ENCODE measurements at places on chromosomes 3 and 15. TPM values are rescaled to one million over a fixed set of nuclear protein-coding genes. Genes with fewer than 3 reads are reported as not detected.
A peak's percentile ranks its signal among the peaks of the same experiment; 100 is the strongest.

- no peak overlapping the region for H3K27ac ChIP-seq
- no peaks in the 10 kb centered on the region for H3K36me3 ChIP-seq
- no peak for DNase-seq
- H3K27me3 ChIP-seq = no peaks in the 10 kb centered on the region
- H3K4me3 ChIP-seq = no peak overlapping the region
These were observed 36.2 kb upstream of the COL8A1 start for GRCh38 chr3:99602183-99602582.

GRCh38 chr3:111763001-111763471, 96.0 kb upstream of the PHLDB2 start:
- H3K4me3 ChIP-seq = no peak overlapping the region
- DNase-seq = no peak
- no peaks in the 10 kb centered on the region for H3K27me3 ChIP-seq

GRCh38 chr3:150545419-150546225, 674 bp downstream of the SERP1 start:
- DNase-seq = peak; percentile 56
- peaks cover 55% of the 10 kb centered on the region for H3K4me1 ChIP-seq
- H3K27ac ChIP-seq = peak overlapping the region; percentile 92
- peak overlapping the region; percentile 94 for H3K4me3 ChIP-seq

- peak overlapping the region; percentile 19 for H3K4me3 ChIP-seq
- H3K36me3 ChIP-seq = peaks cover 72% of the 10 kb centered on the region
- peak overlapping the region; percentile 71 for H3K27ac ChIP-seq
- no peaks in the 10 kb centered on the region for H3K27me3 ChIP-seq
- peaks cover 73% of the 10 kb centered on the region for H3K4me1 ChIP-seq
These were observed 18.3 kb downstream of the RAB11A start for GRCh38 chr15:65887565-65887964.

- no peak overlapping the region for H3K27ac ChIP-seq
- H3K4me1 ChIP-seq = peaks cover 14% of the 10 kb centered on the region
- H3K4me3 ChIP-seq = no peak overlapping the region
- DNase-seq = no peak
- no peaks in the 10 kb centered on the region for H3K36me3 ChIP-seq
- no peaks in the 10 kb centered on the region for H3K27me3 ChIP-seq
These were observed 112.7 kb downstream of the SLCO3A1 start for GRCh38 chr15:91966194-91966552.

DNA sequence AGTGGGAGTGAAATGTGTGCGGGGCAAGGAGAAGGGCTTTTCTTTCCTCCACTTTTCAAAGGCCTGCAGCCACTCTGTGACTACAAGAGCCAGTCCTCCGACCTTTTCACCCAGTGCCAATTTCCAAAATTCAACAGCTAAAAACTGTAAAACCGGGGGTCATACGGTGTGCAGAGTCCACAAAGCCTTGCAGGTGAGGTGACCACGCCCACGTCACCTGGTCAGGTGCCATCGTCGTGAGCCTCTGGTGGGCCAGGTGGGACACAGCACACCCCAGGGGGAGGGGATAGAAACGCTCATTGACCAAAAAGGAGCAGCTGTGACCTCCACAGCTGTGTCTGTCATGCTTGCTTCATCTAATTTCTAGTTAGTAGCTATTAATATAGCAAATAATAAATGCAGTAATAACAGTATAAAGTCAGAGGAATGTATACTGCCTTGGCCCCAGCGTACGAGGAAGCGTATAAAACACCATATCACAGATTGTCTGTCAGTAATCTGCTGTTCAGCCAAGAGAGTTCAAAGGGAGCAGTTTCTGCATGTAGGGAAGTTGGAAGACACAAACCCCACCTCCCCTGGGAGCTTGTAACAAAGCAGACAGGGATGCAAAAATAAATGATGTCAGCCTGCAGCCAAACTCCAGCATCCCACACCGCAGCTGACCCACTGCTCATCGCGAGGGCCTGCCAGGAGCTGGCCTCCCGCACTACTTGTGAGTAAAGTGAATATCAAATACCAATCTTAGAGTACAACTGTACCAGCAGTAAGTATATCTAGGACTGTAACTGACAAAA, 86.7 kb downstream of the VGLL4 start:
- no peaks in the 10 kb centered on the region for H3K27me3 ChIP-seq
- H3K4me3 ChIP-seq = no peak overlapping the region
- DNase-seq = no peak
- peaks cover 36% of the 10 kb centered on the region for H3K36me3 ChIP-seq

GRCh38 chr3:120040813-120041377, 53.4 kb downstream of the GSK3B start:
- H3K36me3 ChIP-seq = peaks cover 82% of the 10 kb centered on the region
- H3K4me1 ChIP-seq = peaks cover 12% of the 10 kb centered on the region
- H3K4me3 ChIP-seq = no peak overlapping the region
- H3K27me3 ChIP-seq = no peaks in the 10 kb centered on the region
- no peak overlapping the region for H3K27ac ChIP-seq

- H3K27ac ChIP-seq = no peak overlapping the region
- no peak for DNase-seq
- no peaks in the 10 kb centered on the region for H3K27me3 ChIP-seq
- H3K4me1 ChIP-seq = no peaks in the 10 kb centered on the region
These were observed 289.6 kb downstream of the EFHB start for GRCh38 chr3:19644405-19644804.

- H3K27ac ChIP-seq = no peak within 1 kb of the TSS
- peaks cover 4% of the 10 kb centered on the region for H3K4me1 ChIP-seq
- peaks cover 16% of the 10 kb centered on the region for H3K27me3 ChIP-seq
- H3K36me3 ChIP-seq = peaks cover 3% of the 10 kb centered on the region
These were observed at the start of gene GCNT3 for GRCh38 chr15:59611276-59612260. TSS of gene GCNT3 (plus strand) at chr15:59611783. CDS start at chr15:59618239, 6,456 bp downstream.

DNA sequence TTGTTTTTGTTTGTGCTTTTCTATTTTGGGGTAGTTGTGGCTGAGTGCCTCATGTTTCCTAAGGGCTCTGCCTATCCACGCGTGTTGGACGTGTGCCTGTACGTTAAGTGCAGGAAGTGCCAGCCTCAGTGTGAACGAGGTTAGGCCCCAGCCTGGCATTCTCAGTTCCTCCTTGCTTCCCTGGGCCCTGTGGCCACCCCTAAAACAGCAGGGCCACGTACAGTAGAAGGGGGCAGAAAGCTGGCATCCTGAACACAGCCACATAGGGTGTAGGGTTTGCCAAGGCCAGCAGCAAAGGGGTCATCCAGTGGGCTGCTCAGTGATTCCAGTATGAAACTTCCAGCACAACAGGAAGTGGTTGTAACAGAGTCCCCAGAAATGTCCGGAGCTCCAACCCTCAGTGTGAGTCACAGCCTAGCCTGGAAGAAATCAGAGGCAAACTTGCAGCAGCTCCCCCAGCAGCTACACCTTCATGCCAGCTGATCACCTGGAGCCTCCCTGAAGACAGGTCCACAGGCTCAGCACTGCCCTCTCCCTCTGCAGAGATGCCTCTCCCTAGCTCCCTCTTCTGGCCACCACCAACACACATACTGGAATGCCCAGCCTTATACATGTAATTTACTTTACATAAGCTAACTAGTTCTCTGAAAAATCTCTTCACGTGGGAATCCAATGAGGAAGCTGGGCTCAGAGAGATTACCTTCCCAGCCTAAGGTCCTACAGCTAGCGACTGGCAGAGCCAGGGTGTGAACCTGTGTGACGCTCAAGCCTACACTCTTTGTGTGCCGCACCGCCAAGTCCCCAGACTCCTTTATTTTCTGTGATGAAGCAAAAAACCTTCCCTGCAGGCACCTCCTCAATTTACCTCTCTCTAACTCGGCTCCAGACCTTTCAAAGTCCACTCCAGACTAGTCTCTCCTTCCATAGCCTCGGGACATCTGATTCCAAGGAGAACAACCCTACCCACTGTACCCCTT, 26.6 kb downstream of the ILDR1 start:
- H3K27me3 ChIP-seq = no peaks in the 10 kb centered on the region
- H3K4me1 ChIP-seq = peaks cover 19% of the 10 kb centered on the region
- H3K4me3 ChIP-seq = no peak overlapping the region
- peak; percentile 42 for DNase-seq
- H3K27ac ChIP-seq = peak overlapping the region; percentile 40

Gene KLF15
- total RNA-seq = not detected
